ENCODE measurements at places on chromosomes 11 and 22. TPM values are rescaled to one million over a fixed set of nuclear protein-coding genes. Genes with fewer than 3 reads are reported as not detected.

RTN3 gene
- polyA plus RNA-seq: 59.0 TPM

SLC35E4 gene
- 2.9 TPM for polyA plus RNA-seq

LDHA gene
- polyA plus RNA-seq: 524 TPM

FADD gene
- 23.8 TPM for polyA plus RNA-seq

RGL4 gene
- not detected for polyA plus RNA-seq

PTS gene
- polyA plus RNA-seq: 50.0 TPM

B4GALNT4 gene
- 58.6 TPM for polyA plus RNA-seq

ADAMTS15 gene
- 0.96 TPM for polyA plus RNA-seq

OR6A2 gene
- polyA plus RNA-seq: not detected

C11orf91 gene
- 0.15 TPM for polyA plus RNA-seq

CCDC73 gene
- not detected for polyA plus RNA-seq

APOBEC3C gene
- 11.7 TPM for polyA plus RNA-seq

OAF gene
- 28.0 TPM for polyA plus RNA-seq

OR8A1 gene
- polyA plus RNA-seq: not detected

DRD4 gene
- not detected for polyA plus RNA-seq

GRCh38 chr11:76767659-76768058 lies 15.5 kb upstream of the TSKU start:
- DNase-seq: no peak

GRCh38 chr11:46392421-46393230 lies 1.1 kb upstream of the CHRM4 start:
- DNase-seq: peak; percentile 80

GRCh38 chr11:122756417-122756816 lies 81.9 kb upstream of the CRTAM start:
- no peak for DNase-seq

GRCh38 chr11:7449211-7449840 lies 36.0 kb upstream of the OLFML1 start:
- DNase-seq: no peak

DNA sequence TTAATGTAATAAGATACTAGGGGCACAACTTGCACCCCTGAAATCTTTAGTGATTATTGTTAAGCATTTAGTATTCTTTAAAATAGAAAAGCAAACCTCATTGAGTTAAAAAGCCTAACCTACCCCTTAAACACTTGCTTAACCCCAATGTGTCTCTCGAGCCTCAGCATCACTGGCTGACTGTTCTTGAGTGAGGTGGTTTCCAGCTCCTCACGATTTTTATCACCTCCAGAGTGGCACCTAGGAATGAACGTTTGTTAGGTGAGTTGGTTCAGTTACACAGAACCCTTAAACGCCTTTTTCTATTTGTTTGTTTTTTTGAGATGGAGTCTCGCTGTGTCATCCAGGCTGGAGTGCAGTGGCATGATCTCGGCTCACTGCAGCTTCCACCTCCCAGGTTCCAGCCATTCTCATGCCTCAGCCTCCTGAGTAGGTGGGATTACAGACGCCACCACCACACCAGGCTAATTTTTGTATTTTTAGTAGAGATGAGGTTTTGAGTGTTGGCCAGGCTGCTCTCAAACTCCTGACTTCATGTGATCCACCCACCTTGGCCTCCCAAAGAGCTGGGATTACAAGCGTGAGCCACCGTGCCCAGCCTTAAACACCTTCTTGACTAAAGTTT lies 13.7 kb downstream of the YWHAH start:
- DNase-seq: no peak

GRCh38 chr11:125625225-125625629 lies 264 bp downstream of the CHEK1 start:
- no peak for DNase-seq

DNA sequence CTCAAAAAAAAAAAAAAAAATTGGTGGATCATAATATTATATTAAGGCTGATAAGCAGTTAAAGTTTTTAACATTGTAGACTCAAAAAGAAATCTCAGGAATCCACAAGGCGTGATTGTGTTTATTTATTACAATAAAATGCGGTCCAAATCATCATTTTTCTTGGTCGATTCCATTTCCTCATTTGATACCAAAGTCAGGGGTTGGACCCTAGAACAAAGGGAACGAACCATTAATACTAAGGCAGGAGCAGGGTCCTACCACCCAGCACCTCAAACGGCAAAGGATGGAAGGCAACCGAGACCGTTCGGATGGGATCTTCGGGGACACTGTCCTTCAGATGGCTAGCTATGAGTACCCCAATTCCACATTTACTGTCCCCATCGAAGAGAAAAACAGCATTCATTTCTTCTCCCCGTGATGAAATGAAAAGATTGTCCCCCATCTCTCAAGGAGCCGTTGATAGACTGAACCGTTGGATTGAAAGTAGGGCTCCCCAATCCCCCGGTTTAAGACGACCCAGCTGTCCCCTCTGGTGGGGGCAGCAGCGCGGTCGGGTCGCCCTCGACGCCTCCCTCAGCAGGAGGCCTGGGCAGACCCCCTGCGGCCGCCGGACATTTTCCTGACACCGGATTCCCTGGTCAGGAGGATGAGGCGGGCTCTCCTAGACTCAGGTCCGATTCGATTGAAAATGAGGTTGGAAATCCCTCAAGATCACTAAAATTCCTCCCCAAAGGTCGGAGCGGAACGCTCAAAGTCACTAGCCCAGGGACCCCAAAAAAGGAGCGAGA lies 607 bp downstream of the DMC1 start:
- peak; percentile 7 for DNase-seq

GRCh38 chr11:22624742-22625447 lies 728 bp downstream of the FANCF start:
- peak; percentile 57 for DNase-seq

GRCh38 chr22:42202048-42202447 lies 68.4 kb downstream of the TCF20 start:
- DNase-seq: no peak

DNA sequence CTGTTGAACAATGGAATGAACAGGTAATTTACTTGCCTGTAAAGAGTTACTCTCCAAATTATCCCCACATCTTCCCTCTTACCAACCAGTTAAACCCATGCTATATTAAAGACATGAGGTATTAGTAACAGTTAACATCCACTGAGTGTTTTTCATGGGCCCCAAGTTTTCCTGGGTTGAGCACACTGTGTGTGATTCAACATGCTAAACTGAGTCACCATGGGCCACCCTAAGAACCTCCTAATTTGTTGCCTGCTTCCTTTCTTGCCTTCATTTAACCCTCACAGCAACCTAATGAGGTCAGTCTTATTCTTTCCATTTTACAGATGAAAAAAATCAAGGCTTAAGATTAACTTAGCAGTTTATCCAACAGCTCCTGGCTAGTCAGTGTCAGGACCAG lies 51.0 kb downstream of the GALNT18 start:
- DNase-seq: no peak

DNA sequence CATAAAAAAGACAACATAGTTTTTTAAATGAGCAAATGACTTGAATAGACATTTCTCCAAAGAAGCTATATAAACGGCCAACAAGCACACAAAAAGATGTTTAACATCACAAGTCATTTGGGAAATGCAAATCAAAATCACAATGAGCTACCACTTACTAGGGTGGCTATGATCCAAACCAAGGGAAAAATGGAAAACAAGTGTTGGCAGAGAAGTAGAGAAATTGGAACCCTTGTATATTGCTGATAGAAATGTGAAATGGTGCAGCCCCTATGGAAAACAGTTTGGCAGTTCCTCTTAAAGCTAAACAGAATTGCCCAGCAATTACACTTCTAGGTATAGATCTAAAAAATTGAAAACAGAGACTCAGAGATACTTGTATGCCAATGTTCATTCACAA lies 29.0 kb downstream of the PAMR1 start:
- DNase-seq: no peak

GRCh38 chr22:20586403-20586745 lies 79.0 kb downstream of the MED15 start:
- no peak for DNase-seq

DNA sequence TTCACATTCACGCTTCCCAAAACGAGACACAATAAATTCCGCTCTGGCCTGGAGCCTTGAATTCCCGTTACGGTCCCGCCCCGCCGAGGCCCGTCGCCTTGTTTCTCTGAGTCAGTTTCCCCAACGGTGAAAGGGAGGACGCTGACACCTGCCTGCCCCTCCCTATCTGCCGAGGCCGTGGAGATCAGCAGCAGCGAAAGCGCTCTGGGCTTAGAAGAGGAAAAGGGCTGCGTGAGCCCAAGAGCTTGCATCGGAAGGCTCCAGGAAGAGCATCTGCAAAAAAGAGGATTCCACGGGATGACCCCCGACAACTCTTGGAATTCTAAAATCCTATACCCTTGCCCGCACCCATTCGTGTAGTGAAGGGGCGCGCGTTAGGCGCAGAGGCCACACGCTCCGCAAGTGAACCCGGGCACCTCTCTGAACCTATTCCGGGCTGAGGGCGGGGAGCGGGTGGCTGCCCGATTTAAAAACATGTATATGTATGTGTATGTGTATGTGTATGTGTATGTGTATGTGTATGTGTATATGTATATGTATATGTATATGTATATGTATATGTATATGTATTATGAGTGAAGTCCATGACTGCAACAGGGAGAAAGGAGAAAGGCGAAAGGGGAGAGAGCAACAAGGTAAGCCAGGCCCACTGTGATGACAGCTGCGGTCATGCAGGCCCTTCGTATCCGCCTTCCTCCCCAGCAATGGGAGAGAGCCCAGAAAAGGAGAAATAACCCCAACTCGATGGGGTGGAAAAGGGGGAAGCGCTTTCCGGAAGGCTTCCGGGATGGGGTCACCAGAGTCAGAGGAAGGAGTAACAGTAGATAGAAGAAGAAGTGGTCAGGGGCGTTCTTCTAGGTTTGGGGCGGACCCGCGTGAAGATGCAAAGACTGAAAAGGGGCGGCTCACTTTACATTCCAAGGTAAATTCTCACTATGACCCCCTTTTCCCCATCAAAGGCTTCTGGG lies 948 bp upstream of the MRTFA start:
- no peak for DNase-seq

- no peak for DNase-seq
Observed at GRCh38 chr22:35661464-35661863, 13.2 kb downstream of the APOL6 start.

DNA sequence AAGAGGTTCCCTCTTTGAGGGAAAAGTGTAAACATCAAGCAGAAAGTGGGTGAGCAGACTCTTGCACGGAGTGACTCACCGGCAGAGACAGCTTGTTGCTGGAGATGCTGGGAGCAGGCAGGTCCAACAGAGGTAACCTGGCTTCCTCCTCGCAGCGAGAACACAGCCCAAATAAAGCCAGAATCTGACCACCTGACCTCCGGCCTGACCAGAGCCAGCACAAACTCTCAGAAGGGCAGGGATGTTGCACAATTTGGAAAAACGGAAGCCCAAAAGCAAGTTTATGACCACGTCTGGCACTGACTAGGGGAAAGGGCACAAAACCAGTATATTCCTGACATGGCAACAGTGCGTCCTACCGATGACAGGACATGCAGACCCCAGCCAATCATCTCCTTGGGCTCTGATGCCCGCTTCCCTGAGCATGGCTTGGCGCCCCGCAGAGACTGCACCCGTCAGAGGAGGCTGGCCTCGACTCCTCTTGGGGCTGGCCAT lies 5.4 kb downstream of the SMCO4 start:
- DNase-seq: no peak

- DNase-seq: no peak
Observed at GRCh38 chr11:29750392-29750791, 266.4 kb downstream of the KCNA4 start.

- DNase-seq: no peak
Observed at GRCh38 chr11:69744435-69744834, 30.7 kb downstream of the FGF4 start.

GRCh38 chr11:28763876-28764275 lies 655.7 kb downstream of the METTL15 start:
- DNase-seq: no peak

DNA sequence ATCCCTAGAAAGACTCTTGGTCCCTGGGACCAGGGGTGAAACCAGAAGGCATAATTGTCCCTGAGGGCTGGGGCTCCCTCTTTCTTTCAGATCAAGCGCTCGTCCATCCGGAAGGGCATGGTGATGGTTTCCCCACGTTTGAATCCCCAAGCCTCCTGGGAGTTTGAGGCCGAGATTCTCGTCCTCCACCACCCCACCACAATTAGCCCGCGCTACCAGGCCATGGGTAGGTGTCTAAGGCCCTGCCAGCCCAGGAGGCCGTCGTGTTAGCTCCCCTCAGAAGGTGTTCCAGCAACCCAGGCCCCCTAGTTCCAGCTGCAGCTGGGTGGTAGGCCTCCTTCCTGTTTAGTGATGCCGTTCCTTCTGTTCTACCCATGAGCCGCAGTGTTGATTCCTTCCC lies 21.4 kb downstream of the GTPBP1 start:
- no peak for DNase-seq

DNA sequence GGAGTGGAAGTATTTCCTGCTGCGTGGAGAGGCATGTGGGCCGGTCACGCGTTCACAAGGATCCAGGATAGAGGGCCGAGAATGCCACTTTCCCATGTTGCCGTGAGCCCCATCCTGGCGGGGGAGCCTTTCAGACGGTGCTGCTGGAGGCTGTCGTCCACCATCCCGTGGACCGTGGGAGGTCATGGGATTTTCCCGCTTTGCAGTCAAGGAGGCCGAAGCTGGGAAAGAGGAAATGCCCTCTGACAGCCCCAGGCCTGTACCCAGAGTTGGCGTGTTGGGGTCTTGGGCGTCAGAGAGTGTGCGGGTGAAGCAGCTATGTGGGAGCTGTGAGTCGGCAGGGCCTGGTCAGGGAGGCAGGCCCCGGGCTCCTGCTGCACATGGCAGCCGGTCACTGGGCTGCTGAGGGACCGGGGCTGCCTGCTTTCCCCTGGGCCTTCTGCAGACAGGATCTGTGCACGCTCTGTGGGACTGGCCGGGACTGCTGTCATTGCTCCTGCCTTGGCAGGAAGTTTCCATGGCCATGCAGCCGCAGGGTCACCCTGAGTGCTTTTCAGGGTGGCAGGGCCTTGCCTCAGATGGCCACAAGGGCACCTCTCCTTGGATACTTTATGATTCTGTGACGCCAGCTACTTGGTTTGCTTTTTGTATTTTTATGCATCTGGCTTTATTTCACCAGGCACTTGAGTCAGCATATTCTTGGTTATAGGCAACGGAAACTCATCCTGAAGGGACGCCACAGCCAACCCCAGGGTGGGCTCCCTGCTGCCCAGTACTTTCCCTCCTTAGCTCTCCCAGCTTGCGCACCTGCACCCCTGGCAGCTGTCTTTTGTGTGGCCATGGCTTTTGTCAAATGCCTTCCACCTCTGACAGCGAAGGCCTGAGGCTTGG lies 52.4 kb downstream of the AP2A2 start:
- no peak for DNase-seq

- no peak for DNase-seq
Observed at GRCh38 chr22:28581016-28581415, 98.6 kb downstream of the TTC28 start.

- peak; percentile 27 for DNase-seq
Observed at GRCh38 chr11:60700689-60701468, 1.5 kb downstream of the MS4A8 start.

Data from SK-N-SH (cell line).